ENCODE measurements at places on chromosomes 3 and 15.

- DNase-seq: no peak
Measured at GRCh38 chr3:171222995-171223394, 196.5 kb upstream of the SLC2A2 start.

GRCh38 chr3:38743043-38743442, 73.0 kb downstream of the SCN10A start:
- no peak for DNase-seq

- DNase-seq: peak; percentile 52
Measured at GRCh38 chr3:170358042-170359010, 811 bp downstream of the SKIL start.

DNA sequence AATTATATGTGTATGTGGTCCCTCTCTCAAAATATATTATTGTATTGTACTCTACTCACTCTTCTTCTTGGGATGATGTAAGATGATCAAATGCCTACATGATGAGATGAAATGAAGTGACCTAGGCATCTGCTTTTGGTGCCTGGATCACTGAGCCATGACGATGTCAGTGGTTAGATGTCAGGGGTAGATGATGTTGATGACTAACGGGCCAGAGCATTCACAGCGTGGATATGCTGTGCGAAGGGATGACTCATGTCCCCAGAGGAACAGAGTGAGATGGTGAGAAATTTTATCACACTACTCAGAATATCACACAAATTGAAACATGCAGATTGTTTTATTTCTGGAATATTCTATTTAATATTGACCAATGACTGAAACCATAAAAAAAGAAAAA, 233.9 kb upstream of the CADM2 start:
- no peak for DNase-seq

GRCh38 chr3:112425382-112425781, 73.9 kb downstream of the BTLA start:
- DNase-seq: no peak

DNA sequence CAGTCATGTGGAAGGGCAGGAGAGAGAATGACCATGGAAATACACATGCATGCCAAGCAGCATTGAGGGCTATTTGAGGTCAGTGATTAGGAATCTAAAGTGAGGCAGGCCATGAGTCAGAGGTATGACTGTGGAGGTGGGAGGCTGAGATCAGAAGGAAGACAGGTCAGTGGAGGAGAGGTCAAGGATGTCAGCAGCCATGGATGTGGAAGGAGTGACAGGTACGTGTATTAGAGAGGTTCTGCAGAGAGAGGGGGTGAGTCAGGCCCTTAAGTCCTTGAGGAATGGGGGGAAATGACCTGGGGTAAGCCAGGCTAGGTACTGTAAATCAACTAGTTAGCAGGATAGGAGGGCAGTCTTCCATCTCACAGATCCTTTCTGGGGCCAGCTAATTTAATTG, 166.6 kb downstream of the ANO10 start:
- DNase-seq: no peak

DNA sequence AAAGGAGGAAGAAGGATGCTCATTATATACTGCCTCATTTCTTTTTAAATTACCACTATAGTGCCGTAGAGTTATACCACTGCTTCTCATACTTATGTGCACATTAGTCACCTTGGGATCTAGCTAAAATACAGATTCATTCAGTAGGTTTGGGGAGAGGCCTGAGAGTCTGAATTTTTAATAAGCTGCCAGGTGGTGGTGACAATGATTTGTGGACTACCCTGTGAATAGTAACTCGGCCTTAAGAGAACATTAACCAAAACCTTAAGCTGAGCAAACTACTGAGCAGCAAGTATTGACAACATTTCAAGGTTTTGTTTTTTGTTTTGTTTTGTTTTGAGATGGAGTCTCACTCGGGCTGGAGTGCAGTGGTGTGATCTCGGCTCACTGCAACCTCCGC, 19.8 kb downstream of the UBA5 start:
- DNase-seq: no peak

DNA sequence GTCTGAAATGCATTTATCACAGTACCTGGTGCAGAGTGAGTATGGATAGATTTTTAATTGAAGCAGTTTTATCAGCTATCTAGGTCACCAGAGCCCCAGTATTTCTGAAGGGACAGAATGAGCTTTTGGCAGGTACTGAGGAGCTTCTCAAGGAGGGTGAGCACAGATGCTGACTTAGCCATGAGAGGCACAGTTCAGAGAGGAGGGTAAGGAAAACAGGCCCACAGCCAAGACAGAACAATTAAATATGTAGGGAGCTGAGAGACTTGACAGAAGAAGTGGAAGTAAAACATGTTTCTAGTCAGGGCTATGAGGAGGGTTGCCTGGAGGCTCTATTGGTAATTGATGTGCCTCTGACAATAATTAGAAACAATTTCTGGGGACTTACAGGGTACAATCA, 20.1 kb downstream of the ZNF80 start:
- no peak for DNase-seq

DNA sequence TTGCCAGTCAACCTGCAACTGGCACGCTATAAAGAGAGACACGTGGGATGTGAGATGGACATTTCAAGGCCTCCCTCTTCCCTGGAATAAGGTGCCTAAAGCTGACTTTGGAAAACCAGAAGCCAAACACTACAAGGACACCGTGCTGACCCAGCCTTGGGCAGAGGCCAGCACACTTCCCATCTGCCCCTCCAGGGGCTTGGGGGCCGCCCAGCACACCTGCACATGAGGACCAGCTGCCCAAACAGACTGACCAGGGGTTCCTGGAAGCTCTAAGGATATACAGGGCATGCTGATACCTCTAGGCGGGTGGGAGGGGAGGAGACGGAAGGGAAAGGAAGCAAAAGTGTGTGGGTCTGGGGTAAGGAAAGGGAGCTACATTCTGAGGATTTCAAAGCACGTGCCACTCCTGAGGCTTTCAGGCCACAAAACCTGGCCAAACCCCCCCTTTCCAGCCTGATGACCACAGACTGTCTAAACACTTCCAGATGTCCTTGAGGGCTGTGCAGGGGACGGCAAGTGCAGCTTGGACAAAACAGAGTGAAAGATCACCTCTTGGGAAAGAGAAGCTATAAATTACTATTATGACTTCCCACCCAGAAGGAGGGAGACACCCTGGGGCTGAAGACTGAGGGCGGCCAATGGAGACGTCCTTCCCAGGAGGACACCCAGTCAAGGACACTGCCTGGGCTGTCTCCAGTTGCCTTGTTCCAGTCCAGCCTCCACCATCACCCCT, 57.9 kb downstream of the ADCY5 start:
- DNase-seq: no peak
